Immature natural killer cell (primary cell): ENCODE measurements at places on chromosomes 5 and 9. TPM values are rescaled to one million over a fixed set of nuclear protein-coding genes. Genes with fewer than 3 reads are reported as not detected.

The RAI14 gene
- polyA plus RNA-seq, result 6.6 TPM

The GCNT1 gene
- polyA plus RNA-seq, result 4.8 TPM

The CER1 gene
- polyA plus RNA-seq, result not detected

The PPP1R2B gene
- polyA plus RNA-seq, result not detected

The C7 gene
- not detected for polyA plus RNA-seq

The C5orf63 gene
- 9.0 TPM for polyA plus RNA-seq

The TMEM174 gene
- polyA plus RNA-seq, result not detected

The FAM153A gene
- not detected for polyA plus RNA-seq

The TRAF1 gene
- polyA plus RNA-seq, result 1.5 TPM

The BSPRY gene
- 3.7 TPM for polyA plus RNA-seq

The ADAMTS6 gene
- not detected for polyA plus RNA-seq

DNA sequence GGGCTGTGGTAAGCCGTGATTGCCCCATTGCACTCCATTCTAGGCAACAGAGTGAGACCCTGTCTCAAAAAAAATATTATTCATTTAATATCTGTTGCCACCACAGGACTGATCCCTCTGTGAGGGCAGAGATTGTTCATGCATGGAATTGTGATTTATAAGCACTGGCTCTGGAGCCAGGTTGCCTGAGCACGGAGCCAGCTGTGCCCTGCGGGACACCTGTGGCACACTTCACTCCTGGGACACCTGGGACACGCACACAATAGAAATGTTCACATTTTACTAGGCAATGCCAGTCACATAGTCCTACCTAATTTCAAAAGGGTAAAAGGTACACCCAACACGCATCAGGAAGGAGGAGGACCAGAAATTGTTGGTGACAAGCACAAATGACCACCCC lies 83.0 kb upstream of the GABRP start:
- H3K4me3 ChIP-seq, result no peak overlapping the region
- H3K27me3 ChIP-seq, result peaks cover 2% of the 10 kb centered on the region
- DNase-seq, result no peak
- no peaks in the 10 kb centered on the region for H3K36me3 ChIP-seq
- no peak overlapping the region for H3K27ac ChIP-seq

GRCh38 chr5:107322936-107323335 lies 347.8 kb downstream of the EFNA5 start:
- peaks cover 6% of the 10 kb centered on the region for H3K4me1 ChIP-seq
- H3K27me3 ChIP-seq, result no peaks in the 10 kb centered on the region
- no peaks in the 10 kb centered on the region for H3K36me3 ChIP-seq
- no peak overlapping the region for H3K4me3 ChIP-seq
- H3K27ac ChIP-seq, result no peak overlapping the region

DNA sequence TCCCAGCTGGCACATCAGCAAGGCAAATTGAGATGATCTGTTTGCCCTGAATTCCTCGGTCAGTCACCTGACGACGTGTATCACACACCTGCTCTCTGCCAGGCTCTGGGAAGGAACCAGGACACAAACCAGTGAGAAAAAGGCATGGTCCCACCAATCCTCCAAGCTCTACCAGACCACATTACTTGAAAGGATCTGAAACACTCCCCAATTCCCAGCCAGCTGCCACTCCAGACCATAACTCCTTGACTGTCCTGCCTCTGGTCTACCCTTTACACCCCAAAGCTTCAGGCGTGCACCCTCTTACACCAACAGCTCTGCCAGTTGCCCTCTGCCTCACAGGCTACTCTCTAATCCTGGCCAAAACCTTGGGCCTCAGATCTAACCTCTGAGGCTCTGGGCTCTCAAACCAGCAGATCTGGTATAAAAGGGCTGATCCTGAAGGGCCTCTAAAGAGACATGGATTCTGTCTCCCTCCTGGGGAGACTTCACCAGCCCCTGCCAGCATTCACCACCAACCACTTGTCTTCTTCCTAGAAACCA lies 6.8 kb downstream of the MGAT1 start:
- peak overlapping the region; percentile 76 for H3K27ac ChIP-seq
- H3K36me3 ChIP-seq, result peaks cover 7% of the 10 kb centered on the region
- peak overlapping the region; percentile 57 for H3K4me3 ChIP-seq
- peaks cover 85% of the 10 kb centered on the region for H3K4me1 ChIP-seq

DNA sequence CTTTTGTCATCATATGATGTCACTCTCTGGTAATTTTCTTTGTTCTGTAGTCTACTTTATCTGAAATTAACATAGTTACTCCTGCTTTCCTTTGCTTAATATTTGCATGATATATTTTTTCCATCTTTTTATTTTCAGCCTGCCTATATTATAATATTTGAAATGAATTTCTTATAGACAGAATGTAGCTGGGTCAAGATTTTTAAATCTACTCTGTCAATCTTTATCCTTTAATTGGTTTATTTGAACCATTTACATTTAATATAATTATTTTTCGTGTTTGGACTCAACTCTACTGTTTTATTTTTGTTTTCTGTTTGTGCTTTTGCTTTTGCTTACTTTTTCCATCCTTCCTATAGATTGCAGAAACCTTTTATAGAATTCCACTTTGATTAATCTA lies 118.0 kb downstream of the FOXD1 start:
- peaks cover 9% of the 10 kb centered on the region for H3K27me3 ChIP-seq
- no peak overlapping the region for H3K4me3 ChIP-seq
- H3K4me1 ChIP-seq, result no peaks in the 10 kb centered on the region
- DNase-seq, result no peak
- H3K36me3 ChIP-seq, result no peaks in the 10 kb centered on the region
- no peak overlapping the region for H3K27ac ChIP-seq

DNA sequence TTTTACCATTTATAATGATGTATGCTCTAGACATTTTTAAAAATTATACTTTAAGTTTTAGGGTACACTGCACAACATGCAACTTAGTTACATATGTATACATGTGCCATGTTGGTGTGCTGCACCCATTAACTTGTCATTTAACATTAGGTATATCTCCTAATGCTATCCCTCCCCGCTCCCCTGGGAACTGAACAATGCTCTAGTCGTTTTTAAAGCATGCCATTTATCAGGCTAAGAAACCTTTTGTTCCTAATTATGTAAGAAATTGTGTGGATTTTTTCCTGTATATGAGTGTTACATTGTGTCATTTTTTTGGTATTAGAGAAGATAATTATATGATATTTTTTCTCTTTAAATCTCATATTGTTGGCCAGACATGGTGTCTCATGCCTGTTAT lies 72.8 kb upstream of the SGCD start:
- no peaks in the 10 kb centered on the region for H3K36me3 ChIP-seq
- no peak for DNase-seq
- no peak overlapping the region for H3K27ac ChIP-seq
- H3K4me3 ChIP-seq, result no peak overlapping the region
- H3K4me1 ChIP-seq, result no peaks in the 10 kb centered on the region

DNA sequence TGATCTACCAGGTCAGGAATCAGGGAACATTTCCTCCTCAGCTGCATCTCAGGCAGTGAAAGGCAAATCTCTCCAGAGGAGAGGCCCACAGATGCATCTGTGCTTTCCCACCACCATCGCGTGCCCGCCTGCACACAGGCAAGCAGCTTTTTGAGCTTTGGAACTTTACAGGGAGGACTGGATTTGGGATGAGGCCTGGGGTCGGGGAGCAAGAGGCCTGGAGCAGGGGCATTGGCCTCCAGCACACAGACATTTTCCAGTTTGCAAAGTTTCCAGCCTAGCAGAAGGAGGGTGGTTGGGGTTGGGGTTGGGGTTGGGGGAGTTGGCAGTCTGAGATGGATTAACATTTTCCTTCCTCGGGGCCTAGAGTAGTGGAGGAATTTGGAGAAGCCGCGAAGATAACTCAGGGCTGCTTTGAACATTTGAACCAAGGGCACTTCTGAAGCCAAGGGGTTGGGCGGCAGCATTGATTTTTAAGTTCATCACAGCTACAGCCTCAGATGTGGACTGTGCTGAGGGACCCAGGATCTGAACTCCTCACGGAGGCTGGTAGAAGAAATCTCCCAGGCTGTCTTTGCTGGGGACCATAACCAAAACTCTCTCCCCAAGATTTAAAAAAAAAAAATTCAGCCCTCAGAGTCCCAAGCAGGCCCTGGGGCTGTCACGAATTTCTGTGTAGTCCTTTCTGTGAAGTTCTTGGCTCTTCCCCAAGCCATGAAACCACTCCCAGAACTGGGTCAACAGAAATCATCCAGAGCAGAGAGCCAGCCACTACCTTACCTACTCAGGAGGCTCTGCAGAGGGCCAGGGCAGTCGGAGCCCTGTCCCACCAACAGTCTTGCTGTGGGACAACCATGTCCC lies 25.6 kb downstream of the C5orf15 start:
- peaks cover 1% of the 10 kb centered on the region for H3K27me3 ChIP-seq
- H3K4me3 ChIP-seq, result no peak overlapping the region
- H3K27ac ChIP-seq, result no peak overlapping the region
- no peaks in the 10 kb centered on the region for H3K36me3 ChIP-seq

DNA sequence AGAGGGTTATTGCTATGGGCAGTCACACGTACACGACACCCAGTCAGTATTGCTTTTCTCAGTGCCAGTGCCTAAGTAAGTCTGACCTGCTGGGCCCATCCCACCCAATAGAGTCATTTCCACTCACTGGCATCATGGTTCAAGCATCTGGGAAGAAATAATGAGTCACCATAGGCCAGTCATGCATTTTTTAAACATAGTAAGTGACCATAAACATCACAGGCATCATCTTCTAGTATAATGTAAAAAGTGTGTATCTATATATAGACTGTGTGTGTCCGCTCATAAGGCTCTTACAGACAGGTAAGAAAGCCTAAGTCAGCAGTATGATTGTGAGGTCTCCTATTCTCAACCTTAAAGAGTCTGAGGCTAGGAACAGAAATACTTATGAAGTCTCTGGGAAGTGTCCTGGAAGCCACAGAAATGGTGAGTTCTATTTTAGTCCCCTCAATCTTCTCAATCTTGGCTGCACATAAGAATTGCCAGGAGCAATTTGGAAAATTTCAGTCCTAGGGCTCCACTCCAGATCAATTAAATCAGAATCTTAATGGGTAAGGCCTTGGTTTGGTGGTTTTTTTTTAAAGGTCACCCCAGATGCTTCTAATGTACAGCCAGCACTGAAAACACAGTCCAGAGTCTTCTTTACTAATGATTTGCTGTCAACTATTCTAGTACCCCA lies 65.2 kb downstream of the ZNF366 start:
- no peaks in the 10 kb centered on the region for H3K27me3 ChIP-seq
- no peaks in the 10 kb centered on the region for H3K4me1 ChIP-seq
- no peak overlapping the region for H3K4me3 ChIP-seq
- no peak for DNase-seq
- no peak overlapping the region for H3K27ac ChIP-seq

GRCh38 chr9:98226516-98226915 lies 28.9 kb downstream of the TBC1D2 start:
- H3K36me3 ChIP-seq, result peaks cover 21% of the 10 kb centered on the region
- no peaks in the 10 kb centered on the region for H3K4me1 ChIP-seq

GRCh38 chr9:137611623-137612609 lies 6.4 kb downstream of the ARRDC1 start:
- H3K36me3 ChIP-seq, result no peaks in the 10 kb centered on the region
- no peak for DNase-seq
- peaks cover 2% of the 10 kb centered on the region for H3K27me3 ChIP-seq
- H3K4me1 ChIP-seq, result peaks cover 8% of the 10 kb centered on the region
- H3K4me3 ChIP-seq, result no peak overlapping the region
- peak overlapping the region; percentile 37 for H3K27ac ChIP-seq

GRCh38 chr9:107270580-107270979 lies 12.5 kb upstream of the RAD23B start:
- H3K4me1 ChIP-seq, result peaks cover 21% of the 10 kb centered on the region
- H3K4me3 ChIP-seq, result no peak overlapping the region
- peaks cover 9% of the 10 kb centered on the region for H3K27me3 ChIP-seq
- H3K36me3 ChIP-seq, result no peaks in the 10 kb centered on the region
- H3K27ac ChIP-seq, result no peak overlapping the region
- no peak for DNase-seq

- H3K27me3 ChIP-seq, result no peaks in the 10 kb centered on the region
- H3K4me1 ChIP-seq, result no peaks in the 10 kb centered on the region
- H3K4me3 ChIP-seq, result no peak overlapping the region
- no peaks in the 10 kb centered on the region for H3K36me3 ChIP-seq
- no peak overlapping the region for H3K27ac ChIP-seq
Measured at GRCh38 chr9:121914604-121915303, 178.4 kb downstream of the TTLL11 start.

DNA sequence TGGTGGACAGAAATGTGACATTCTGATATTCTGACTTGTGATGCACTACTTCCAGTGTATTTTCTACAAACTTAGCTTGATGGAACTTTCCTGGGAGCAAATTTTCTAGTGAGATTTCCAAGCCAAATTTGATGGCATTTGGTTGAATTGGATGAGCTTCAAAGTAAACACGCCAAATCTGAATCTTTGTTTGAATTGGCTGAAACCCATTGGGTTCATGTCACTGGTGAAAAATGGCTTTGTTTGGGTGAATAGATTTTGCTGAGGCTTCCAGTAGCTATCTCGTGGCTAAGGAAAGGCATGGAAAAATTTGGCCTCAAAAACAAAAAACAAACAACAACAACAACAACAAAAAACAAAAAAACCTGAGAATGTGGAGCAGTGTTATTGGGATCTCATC lies 271.1 kb upstream of the RPS23 start:
- H3K4me1 ChIP-seq, result no peaks in the 10 kb centered on the region
- no peaks in the 10 kb centered on the region for H3K27me3 ChIP-seq
- H3K36me3 ChIP-seq, result no peaks in the 10 kb centered on the region
- H3K27ac ChIP-seq, result no peak overlapping the region
- no peak overlapping the region for H3K4me3 ChIP-seq

- no peak overlapping the region for H3K4me3 ChIP-seq
- no peak for DNase-seq
- peaks cover 52% of the 10 kb centered on the region for H3K36me3 ChIP-seq
- H3K27ac ChIP-seq, result no peak overlapping the region
- H3K4me1 ChIP-seq, result no peaks in the 10 kb centered on the region
Measured at GRCh38 chr9:114026335-114026734, 51.8 kb downstream of the AMBP start.

GRCh38 chr5:94191604-94192003 lies 426.8 kb downstream of the KIAA0825 start:
- no peak overlapping the region for H3K27ac ChIP-seq
- H3K4me1 ChIP-seq, result no peaks in the 10 kb centered on the region
- no peaks in the 10 kb centered on the region for H3K36me3 ChIP-seq

- no peak overlapping the region for H3K27ac ChIP-seq
- no peaks in the 10 kb centered on the region for H3K36me3 ChIP-seq
Measured at GRCh38 chr9:22693156-22693555, 246.5 kb downstream of the DMRTA1 start.

- no peaks in the 10 kb centered on the region for H3K36me3 ChIP-seq
- no peaks in the 10 kb centered on the region for H3K4me1 ChIP-seq
- H3K27me3 ChIP-seq, result peaks cover 2% of the 10 kb centered on the region
- no peak for DNase-seq
Measured at GRCh38 chr9:104795082-104795481, 31.2 kb downstream of the NIPSNAP3B start.

GRCh38 chr9:90515510-90515909 lies 127.1 kb downstream of the DIRAS2 start:
- H3K27ac ChIP-seq, result no peak overlapping the region
- no peaks in the 10 kb centered on the region for H3K4me1 ChIP-seq
- no peaks in the 10 kb centered on the region for H3K36me3 ChIP-seq
- H3K4me3 ChIP-seq, result no peak overlapping the region
- DNase-seq, result no peak
- peaks cover 2% of the 10 kb centered on the region for H3K27me3 ChIP-seq

- peaks cover 21% of the 10 kb centered on the region for H3K27me3 ChIP-seq
- no peaks in the 10 kb centered on the region for H3K36me3 ChIP-seq
- no peaks in the 10 kb centered on the region for H3K4me1 ChIP-seq
- H3K4me3 ChIP-seq, result no peak overlapping the region
- H3K27ac ChIP-seq, result no peak overlapping the region
Measured at GRCh38 chr9:117409321-117409720, 5.5 kb downstream of the ASTN2 start.
